ENCODE measurements at places on chromosomes 3 and 15.

DNA sequence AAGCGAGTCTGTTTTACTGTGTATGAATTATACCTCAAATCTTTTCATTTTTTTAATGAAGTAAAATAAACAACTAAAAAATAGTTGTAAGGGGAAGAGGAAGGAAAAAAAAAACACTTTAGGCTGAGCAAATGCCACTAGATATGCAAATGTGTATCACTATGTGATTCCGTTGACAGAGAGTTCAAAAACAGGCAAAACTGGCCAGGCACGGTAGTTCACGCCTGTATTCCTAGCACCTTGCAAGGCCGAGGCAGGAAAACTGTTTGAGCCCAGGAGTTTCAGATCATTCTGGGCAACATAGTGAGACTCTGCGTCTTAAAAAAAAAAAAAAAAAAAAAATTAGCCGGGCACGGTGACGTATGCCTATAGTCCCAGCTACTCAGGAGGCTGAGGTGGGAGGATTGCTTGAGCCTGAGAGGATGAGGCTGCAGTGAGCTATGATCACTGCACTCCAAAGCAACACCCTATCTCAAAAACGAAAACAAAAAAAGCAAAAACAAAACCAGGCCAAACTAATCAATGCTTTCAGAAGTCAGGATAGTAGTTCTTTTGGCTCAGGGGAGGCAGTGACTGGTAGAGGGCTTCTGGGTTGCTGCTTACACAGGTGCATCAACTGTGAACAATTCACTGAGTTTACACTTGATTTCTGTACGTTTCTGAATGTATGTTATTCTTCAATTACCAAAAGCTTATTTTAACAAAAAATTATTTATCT is 7.4 kb downstream of the PRC1 start:
- DNase-seq: no peak

DNA sequence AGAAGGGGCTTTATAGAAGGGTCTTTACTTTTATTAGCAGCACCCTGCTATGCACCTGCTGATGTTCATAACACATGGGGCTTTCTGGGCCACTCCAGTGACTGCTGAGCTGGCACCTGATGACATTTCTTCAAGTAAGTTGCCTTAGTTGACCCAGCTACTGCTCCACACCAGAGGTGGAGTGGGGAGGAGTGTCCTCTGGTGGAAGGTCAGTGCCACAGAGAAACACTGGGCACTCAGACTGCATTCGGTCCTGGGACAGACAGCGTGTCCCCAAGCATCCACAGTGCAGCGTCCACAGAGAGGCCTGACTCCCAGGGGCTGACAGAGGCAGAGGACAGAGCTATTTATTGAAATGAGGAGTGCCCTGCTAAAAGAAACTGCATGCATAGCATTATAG is 74.9 kb upstream of the NSMCE3 start:
- DNase-seq: no peak

- no peak for DNase-seq
Observed at GRCh38 chr15:40590667-40591050, 3.4 kb upstream of the KNL1 start.

- no peak for DNase-seq
Observed at GRCh38 chr3:138023754-138024153, 13.8 kb downstream of the CLDN18 start.

- no peak for DNase-seq
Observed at GRCh38 chr3:12159227-12159601, 502 bp upstream of the TIMP4 start.

DNA sequence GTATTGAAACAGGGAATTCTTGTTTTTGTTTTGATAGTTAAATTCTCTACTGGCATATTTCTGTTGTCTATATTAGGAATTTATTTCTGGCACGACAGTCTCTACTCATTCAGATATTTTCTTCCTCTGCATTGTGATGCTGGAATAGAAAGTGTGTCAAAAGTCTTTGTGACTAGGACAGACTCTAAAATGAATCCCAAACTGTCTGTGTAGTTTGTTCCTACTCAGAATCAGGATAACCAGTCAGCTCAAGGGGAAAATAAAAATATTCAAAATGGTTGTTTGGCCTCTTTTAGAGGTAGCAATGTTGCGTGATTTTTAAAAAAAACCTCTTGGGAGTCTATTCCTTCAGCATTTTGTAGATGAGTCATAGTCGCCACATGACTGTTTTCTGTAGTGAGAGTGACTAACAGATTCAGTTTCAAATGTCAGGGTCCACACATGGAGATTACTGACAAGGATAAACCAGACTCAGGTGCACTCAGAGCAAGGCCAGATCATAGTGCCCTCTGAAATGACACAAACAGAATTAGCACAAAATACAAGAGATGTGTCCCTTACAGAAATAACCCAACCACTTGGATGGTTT is 13.1 kb downstream of the SLC7A14 start:
- DNase-seq: no peak

Measured in Jurkat, Clone E6-1 (cell line).